Activated naive CD4-positive, alpha-beta T cell (primary cell): ENCODE measurements at places on chromosomes 1 and 21.

- no peak for DNase-seq
Observed at GRCh38 chr1:182003953-182004586, 57.4 kb downstream of the ZNF648 start.

GRCh38 chr1:67429011-67429527, 1.1 kb downstream of the SERBP1 start:
- DNase-seq = peak; percentile 26

DNA sequence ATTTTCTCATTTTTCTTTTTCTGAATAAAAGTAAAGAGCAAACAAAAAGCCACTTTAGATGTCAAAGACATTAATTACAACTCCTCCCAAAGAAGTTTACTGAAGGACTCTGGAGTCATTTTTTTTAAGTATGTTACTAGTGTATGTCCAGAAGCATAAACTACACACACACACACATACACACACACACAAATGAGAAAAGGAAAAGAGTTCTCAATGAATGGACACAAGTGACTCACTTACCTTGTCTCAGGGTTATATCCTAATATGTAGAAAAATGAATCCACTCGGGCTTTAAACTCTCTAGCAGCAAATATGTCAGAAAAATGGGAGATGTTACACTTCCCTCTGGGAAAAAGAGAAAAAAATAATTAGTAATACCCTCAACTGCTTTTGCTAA, 223.1 kb downstream of the SLC45A1 start:
- no peak for DNase-seq

GRCh38 chr1:1157033-1157365, 16.7 kb upstream of the TTLL10 start:
- DNase-seq = no peak

- no peak for DNase-seq
Observed at GRCh38 chr21:42301371-42302075, 13.7 kb downstream of the TFF3 start.

DNA sequence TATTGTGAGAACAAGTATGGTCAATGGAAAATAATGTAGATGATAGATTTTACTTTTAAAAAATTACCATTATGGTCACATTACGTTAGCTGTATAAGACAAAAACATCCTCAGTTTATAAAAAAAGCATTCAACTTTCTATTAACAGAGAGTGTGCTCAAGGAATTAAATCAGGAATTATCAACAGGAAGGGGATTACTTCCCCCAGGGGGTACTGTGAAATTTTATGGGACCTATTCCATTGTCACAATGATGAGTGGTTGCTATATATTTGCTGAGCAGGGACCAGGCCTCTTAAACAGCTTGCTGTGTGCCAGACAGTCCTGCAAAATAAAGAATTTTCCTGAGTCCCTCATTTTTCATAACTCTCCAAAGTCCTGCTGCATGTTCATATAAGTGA, 21.2 kb downstream of the JAM2 start:
- DNase-seq = no peak

GRCh38 chr1:223500560-223501425, 107.6 kb downstream of the CCDC185 start:
- no peak for DNase-seq

- no peak for DNase-seq
Observed at GRCh38 chr1:47932743-47933142, 64.4 kb downstream of the TRABD2B start.

GRCh38 chr1:59318271-59318860, 21.5 kb downstream of the FGGY start:
- no peak for DNase-seq

GRCh38 chr1:203282720-203283542, 22.4 kb upstream of the BTG2 start:
- DNase-seq = no peak

GRCh38 chr1:15272009-15272781, 25.2 kb downstream of the FHAD1 start:
- DNase-seq = no peak

- DNase-seq = no peak
Observed at GRCh38 chr1:239293350-239294110, 92.8 kb upstream of the CHRM3 start.

- no peak for DNase-seq
Observed at GRCh38 chr1:228894442-228894989, 159.2 kb downstream of the RHOU start.

DNA sequence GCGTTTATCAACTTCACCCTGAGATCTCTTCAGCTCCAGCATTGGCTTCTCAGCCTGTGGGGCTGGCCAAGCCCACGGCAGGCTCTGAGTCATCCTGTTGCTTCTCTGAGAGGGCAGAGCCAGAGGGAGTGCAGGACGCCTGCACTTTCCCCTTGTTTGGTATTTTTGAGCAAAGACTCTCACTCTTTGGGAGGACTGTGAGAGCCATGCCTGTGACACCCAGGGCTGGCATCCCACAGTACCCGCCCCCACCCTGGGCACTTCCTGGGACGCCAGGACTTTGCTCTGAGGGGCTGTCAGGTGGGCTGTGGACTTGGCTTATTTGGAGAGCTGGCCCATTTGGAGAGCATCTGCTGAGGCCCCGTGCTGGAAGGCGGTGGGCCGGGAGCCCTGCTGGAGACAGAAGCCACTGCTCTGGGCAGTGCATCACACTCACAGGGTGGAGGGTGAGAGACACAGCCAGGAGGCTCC, 37.4 kb downstream of the VANGL1 start:
- no peak for DNase-seq

DNA sequence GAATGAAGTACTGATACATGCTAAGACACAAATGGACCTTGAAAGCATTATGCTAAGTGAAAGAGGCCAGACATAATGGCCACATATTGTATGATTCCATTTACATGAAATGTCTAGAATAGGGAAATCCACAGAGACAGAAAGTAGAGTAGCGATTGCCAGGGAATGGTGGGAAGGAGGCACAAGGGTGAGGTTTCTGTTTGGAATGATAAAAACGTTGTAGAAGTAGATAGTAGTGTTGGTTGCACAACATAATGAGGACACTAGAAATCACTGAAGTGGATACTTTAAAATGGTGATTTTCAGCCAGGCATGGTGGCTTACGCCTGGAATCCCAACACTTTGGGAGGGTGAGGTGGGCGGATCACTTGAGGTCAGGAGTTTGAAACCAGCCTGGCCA, 97.6 kb upstream of the VANGL1 start:
- no peak for DNase-seq

DNA sequence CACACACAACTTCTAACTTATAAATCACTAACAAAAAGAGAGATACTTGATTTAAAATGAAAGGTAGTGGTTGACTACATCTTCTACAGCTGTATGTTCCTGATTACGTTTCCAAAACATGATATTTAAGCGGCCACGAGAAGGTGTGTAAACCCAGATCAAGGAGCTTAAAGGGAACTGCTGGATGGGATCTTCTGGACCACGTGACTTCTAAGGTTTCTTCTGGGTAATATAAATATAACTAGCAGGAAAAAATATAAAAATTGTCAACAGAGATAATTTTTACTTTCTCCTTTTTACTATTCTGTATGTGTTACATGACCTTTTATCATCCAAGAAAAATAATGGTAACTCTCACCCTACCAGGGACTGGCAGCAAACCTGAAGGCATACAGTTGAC, 66.2 kb downstream of the TTLL7 start:
- no peak for DNase-seq

- DNase-seq = peak; percentile 42
Observed at GRCh38 chr1:26145041-26145959, 13.6 kb upstream of the FAM110D start.

DNA sequence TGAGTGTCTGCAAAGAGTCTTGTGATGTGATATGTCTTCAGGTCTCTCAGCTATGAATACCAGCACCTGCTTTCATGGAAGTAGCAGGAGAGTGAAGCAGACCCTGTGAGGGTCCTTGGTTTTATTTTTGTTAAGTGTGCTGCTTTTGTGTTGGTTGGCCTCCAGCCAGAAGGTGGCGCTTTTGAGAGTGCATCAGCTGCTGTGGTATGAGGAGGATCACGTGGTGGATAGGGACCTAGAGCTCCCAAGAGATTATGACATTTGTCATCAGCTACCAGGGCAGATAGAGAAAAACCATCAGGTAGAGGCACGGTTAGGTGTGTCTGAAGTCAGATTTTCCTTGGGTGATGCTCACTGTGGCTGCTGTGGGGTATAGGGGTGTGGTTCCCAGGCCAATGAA, 1232.1 kb downstream of the MRPL39 start:
- no peak for DNase-seq
